ENCODE measurements at places on chromosomes 12 and 14.

GRCh38 chr12:49557187-49557916, 10.6 kb downstream of the MCRS1 start:
- no peaks in the 10 kb centered on the region for H3K27me3 ChIP-seq
- DNase-seq: no peak
- peaks cover 69% of the 10 kb centered on the region for H3K36me3 ChIP-seq

DNA sequence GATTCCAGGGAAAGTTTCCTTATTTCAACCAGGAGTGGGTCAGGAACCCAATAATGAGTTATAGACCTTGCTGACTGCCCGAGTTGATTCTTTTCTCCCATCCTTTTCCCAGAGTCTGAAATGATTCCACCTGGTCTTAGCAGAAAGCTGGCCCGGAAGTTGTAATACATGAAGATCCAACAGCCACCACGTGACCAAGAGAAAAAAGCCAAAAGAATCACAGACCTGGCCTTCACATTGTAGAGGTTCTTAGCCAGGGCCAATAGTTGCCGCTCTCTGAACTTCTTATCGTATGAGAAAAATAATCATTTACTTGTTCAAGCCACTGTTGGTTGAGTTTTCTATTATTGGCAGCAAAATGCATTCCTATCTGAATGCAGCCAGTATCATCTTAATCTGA, 161.2 kb upstream of the HMGA2 start:
- no peak overlapping the region for H3K27ac ChIP-seq
- no peaks in the 10 kb centered on the region for H3K27me3 ChIP-seq
- no peaks in the 10 kb centered on the region for H3K4me1 ChIP-seq
- H3K4me3 ChIP-seq: no peak overlapping the region

- H3K4me1 ChIP-seq: peaks cover 17% of the 10 kb centered on the region
- no peaks in the 10 kb centered on the region for H3K27me3 ChIP-seq
Observed at GRCh38 chr14:28780843-28781820, 14.5 kb downstream of the FOXG1 start.

DNA sequence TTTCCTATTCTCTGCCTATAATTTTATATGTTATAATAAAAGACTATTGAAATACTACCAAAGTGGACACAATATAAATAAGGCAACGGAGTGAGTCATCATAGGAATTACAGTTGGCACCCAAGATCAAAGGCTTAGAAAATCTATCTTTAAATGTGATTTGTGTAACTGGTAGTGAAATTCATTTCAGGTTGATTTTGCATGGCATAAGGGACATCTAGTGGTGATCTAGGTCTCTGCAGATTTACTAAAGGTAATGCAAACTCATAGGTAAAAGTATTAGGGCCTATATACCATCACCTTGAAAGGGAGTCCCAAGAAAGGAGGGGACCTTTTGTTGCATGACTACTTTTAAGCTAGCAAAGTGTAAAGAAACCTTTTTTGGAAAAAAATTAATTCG, 527.2 kb downstream of the NRXN3 start:
- H3K27ac ChIP-seq: no peak overlapping the region
- no peak overlapping the region for H3K4me3 ChIP-seq
- no peak for DNase-seq
- H3K27me3 ChIP-seq: no peaks in the 10 kb centered on the region

Measured in tibial artery (tissue), 4 donors.